Mesenteric fat pad (tissue), 1 donor: ENCODE measurements at places on chromosomes 1 and 21. TPM values are rescaled to one million over a fixed set of nuclear protein-coding genes. Genes with fewer than 3 reads are reported as not detected.

Gene SPATA46
- not detected for total RNA-seq

Gene AMPD1
- not detected for total RNA-seq

Gene SPRR5
- not detected for total RNA-seq

Gene GPX7
- total RNA-seq: 8.5 TPM

Gene HAPLN2
- total RNA-seq: 0.35 TPM

Gene PLPPR5
- not detected for total RNA-seq

Gene LMOD1
- 26.5 TPM for total RNA-seq

Gene LEMD1
- not detected for total RNA-seq

Gene MYOC
- total RNA-seq: 6.3 TPM

Gene IL19
- not detected for total RNA-seq

Gene CNN3
- 242 TPM for total RNA-seq

Gene NAV1
- 133 TPM for total RNA-seq

Gene OR2L5
- not detected for total RNA-seq

Gene VSIG8
- total RNA-seq: not detected

Gene FYB2
- total RNA-seq: not detected
